Mesothelial cell of epicardium (in vitro differentiated cells): ENCODE measurements at places on chromosomes 2 and 18.

- peak overlapping the region; percentile 93 for H3K27ac ChIP-seq
- peaks cover 51% of the 10 kb centered on the region for H3K4me1 ChIP-seq
- H3K27me3 ChIP-seq = no peaks in the 10 kb centered on the region
- peaks cover 3% of the 10 kb centered on the region for H3K36me3 ChIP-seq
- no peak overlapping the region for H3K4me3 ChIP-seq
Measured at GRCh38 chr2:191866675-191867506, 20.0 kb upstream of the CAVIN2 start.

DNA sequence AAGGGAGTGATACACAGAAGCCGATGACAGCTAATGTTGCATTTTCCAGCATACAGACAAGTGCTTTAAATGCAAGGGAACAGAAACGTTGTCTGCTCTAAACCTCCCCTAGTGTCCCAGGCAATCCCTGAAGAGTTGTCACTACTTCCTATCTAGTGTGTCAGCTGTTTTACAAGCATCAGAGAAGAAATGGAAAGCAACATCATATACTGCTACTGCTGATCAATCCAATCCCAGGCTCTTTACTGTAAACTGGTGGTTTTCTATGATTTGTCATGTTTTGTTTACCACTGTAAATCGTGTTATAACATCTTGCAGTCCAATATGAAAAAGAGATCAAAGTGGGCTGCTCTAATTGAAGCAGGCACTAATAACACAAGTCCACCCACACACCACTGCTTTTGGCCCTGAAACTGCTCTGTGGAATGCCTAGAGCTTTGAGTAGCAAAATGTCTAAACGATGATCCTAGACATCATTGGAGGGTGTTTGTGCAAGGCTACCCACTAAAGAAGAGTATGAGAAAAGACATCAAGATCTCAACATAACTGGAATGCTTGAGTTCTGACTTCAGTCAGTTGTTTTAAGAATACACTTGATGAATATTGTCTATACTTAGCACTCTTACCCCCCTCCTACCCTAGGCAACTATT lies 18.1 kb upstream of the ROCK1 start:
- H3K36me3 ChIP-seq = no peaks in the 10 kb centered on the region
- H3K27ac ChIP-seq = no peak overlapping the region
- no peak overlapping the region for H3K4me3 ChIP-seq
- H3K27me3 ChIP-seq = no peaks in the 10 kb centered on the region
- DNase-seq = no peak

DNA sequence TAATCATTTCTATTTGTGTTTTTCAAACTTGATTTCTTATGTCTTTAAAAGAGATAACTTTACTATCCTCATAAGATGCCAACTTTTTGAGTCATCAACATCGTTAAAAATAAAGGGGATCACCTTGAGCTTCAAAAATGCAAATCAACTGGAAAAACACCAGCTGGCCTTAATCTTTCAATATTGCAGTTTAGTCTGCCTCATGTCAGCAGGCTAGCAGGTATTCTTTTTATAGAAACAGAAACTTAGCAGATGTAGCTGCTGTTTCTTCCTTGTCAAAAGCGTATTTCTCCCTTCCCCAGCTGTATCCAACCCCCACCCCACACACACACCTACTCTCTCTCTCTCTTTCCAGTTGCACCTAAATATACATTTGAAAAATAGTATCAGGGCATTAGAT lies 154.1 kb upstream of the ZNF804A start:
- peaks cover 6% of the 10 kb centered on the region for H3K4me1 ChIP-seq
- no peak overlapping the region for H3K4me3 ChIP-seq
- H3K27ac ChIP-seq = no peak overlapping the region
- no peaks in the 10 kb centered on the region for H3K36me3 ChIP-seq
- no peaks in the 10 kb centered on the region for H3K27me3 ChIP-seq

DNA sequence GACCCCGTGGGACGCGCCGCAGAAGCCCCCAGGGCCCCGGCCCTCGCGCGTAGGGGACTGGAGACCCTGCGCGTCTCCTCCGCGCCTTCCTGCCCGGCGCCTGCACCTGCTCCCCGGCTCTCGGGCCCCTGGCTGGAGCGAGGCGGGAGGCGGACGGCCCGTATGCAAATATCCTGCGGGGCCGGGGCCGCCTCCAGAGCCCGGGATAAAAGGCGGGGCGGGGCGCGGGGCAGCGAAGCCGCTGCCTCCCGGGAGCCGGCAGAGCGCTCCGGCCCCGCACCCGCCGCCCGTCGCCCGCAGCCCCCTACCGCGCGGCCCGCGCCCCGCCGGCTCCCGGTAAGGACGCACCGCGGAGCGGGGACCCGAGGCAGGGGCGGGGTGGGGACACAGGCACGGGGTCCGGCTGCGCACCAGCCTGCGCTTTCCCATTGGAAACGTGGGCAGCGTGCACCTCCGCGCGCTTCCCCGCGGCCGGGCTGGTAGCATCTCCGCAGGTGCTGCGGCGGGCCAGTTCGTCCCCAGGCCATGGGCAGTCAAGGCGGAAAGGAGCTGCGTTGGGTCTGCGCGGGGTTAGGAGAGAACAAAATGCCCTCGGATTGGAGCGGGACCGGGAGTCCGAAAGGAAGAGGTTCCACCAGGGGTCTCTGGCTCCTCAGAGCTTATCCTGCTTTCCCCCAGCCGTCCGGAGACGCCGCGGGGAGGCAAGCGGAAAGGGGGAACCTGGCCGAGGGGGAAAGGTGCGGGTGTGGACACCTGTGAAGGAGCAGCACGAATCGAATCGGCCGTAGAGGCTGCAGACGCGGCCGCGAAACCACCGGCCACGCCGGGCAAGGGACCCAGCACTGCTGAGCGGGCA lies at the start of gene ATP6V1C2:
Gene ATP6V1C2 (plus strand): TSS at position 235 of the 856 bp plus-strand sequence. CDS start 1,220 bp downstream, outside the sequence.
- peaks cover 3% of the 10 kb centered on the region for H3K4me1 ChIP-seq
- peak; percentile 56 for DNase-seq
- H3K27me3 ChIP-seq = peaks cover 95% of the 10 kb centered on the region
- no peak within 1 kb of the TSS for H3K27ac ChIP-seq
- H3K36me3 ChIP-seq = no peaks in the 10 kb centered on the region

DNA sequence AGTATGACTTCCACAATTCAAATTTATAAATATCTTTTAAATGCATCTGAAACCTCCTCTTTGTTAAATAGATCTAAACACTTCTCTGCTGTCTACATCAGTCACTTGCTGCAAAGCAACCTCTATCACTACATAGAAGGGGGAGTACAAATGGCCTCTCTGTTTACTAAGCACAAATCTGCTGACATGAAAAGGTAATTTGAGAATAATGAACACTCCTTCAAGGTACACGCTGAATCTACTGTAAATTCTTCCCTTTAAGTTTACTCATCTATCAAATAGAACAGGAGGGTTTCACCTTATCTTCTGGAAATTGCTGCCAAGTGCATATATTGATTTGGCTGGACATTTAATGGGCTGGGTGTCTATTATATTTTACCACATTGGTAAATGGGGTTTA lies 879.6 kb downstream of the SUCLG1 start:
- no peak overlapping the region for H3K4me3 ChIP-seq
- peaks cover 54% of the 10 kb centered on the region for H3K4me1 ChIP-seq
- no peaks in the 10 kb centered on the region for H3K36me3 ChIP-seq
- H3K27ac ChIP-seq = no peak overlapping the region
- DNase-seq = no peak

DNA sequence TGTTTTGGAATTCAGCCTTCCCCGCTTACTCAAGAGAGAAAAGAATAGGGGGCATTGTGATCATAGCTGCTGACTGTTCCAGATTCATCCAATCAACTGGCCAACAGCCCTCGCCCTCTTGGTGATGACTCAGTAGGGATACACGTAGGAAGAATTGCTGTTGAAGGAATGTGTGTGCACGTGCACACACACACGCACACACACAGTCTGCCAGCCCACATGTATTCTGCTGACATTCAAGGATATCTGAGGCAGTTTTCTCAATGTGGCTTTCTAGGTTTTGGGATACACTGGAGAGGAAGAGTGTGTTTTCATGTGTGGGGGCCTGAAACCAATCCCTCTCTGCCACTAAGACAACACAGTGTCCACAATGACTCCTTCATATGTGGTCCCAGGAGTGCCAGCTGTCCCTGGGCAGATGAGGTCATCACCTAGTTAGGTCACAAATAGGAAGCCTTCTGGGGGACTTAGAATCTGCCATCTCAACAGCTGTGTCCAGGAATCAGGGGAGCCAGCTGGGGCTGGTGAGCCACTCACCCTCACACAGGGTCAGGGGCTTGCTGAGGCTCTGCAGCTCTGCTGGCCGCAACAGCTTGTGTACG lies 352.6 kb downstream of the SS18 start:
- H3K4me1 ChIP-seq = peaks cover 4% of the 10 kb centered on the region
- H3K36me3 ChIP-seq = no peaks in the 10 kb centered on the region
- H3K27me3 ChIP-seq = peaks cover 5% of the 10 kb centered on the region
- no peak for DNase-seq
- no peak overlapping the region for H3K4me3 ChIP-seq

- DNase-seq = no peak
- H3K27me3 ChIP-seq = no peaks in the 10 kb centered on the region
- H3K36me3 ChIP-seq = peaks cover 46% of the 10 kb centered on the region
- peaks cover 8% of the 10 kb centered on the region for H3K4me1 ChIP-seq
Measured at GRCh38 chr2:119846021-119846420, 86.3 kb downstream of the PTPN4 start.

DNA sequence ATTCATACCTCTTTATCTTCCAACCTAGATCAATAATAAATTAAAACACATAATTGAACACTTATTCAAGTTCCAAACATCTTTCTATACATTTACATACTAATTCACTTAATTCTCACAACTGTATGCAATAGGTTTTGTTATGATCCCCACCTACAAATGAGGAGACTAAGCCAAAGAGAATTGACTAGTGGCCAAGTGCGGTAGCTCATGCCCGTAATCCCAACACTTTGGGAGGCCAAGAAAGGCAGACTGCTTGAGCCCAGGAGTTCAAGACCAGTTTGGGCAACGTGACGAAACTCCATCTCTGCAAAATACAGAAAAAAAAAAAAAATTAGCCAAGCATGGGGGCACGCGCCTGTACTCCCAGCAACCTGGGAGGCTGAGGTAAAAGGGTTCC lies 36.8 kb downstream of the KCNG3 start:
- DNase-seq = no peak
- peaks cover 58% of the 10 kb centered on the region for H3K27me3 ChIP-seq
- H3K27ac ChIP-seq = no peak overlapping the region
- no peak overlapping the region for H3K4me3 ChIP-seq
- H3K4me1 ChIP-seq = peaks cover 12% of the 10 kb centered on the region
- H3K36me3 ChIP-seq = no peaks in the 10 kb centered on the region

GRCh38 chr2:196638765-196639164 lies 750 bp upstream of the CCDC150 start:
- H3K4me3 ChIP-seq = peak overlapping the region; percentile 92
- no peaks in the 10 kb centered on the region for H3K36me3 ChIP-seq
- H3K27me3 ChIP-seq = no peaks in the 10 kb centered on the region
- peaks cover 13% of the 10 kb centered on the region for H3K4me1 ChIP-seq
- no peak for DNase-seq

- no peaks in the 10 kb centered on the region for H3K36me3 ChIP-seq
- no peaks in the 10 kb centered on the region for H3K27me3 ChIP-seq
Measured at GRCh38 chr2:165448406-165448805, 21.1 kb upstream of the CSRNP3 start.

DNA sequence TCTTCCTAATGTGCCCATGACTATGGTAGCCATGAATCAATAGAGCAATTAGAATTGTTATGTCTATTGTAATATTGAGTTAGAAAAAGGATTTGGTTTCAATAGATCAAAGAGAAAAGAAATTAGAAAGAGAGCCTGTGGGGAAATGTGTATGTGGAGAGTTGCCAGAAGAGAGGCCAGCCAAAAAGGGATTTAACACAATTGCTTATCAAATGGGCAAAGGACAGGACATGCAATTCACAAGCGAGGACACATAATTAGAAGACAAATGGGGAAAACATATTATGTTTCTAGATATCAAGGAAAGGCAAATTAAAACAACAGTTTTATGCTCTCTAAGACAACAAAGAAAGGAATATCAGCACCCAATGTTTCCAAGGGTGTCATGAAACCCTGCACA lies 403.2 kb upstream of the KLHL29 start:
- no peaks in the 10 kb centered on the region for H3K27me3 ChIP-seq
- no peaks in the 10 kb centered on the region for H3K36me3 ChIP-seq
- H3K4me1 ChIP-seq = peaks cover 8% of the 10 kb centered on the region
- H3K4me3 ChIP-seq = no peak overlapping the region
- no peak overlapping the region for H3K27ac ChIP-seq
- DNase-seq = no peak

DNA sequence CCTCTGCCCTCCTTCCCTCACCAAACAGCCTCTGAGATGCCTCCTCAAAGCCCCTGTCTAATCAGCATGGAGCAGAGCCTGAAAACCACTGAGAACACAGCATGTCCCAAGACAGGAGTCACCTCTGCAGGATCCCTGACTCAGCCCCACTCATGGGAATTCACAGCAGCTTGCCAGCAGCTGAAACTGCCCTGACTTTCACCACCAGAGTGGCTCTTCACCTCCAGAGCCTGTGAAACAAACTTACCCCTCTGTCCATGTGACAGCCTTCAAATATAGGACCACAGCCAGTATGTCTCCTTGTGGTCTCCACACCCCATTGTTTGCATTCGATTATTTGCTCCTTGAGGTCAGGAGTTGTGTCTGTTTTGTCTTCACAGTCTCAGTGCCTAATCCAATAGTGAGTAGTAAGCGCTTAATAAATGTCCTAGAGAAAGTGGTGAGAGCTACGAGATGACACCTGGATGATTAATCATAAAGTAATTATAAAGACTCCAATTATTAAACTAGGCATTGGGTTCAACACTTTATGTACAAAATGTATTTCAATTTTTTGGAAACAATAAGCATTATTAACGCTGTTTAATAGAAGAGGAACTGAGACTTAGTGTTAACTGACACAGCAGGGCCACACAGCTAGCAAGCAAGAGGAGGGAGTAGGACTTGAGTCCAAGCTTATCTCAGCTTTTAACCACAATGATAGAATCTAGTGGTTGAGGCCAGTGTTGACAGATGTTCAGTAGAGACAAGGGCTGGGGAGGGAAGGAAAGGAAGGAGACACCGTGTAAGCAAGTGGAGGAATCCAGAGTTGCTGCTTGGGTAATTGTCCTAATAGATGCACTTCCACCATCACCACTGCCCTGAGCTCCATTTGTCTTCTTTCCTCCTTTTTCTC lies 358.7 kb upstream of the TNP1 start:
- no peaks in the 10 kb centered on the region for H3K36me3 ChIP-seq
- peaks cover 13% of the 10 kb centered on the region for H3K4me1 ChIP-seq
- H3K27ac ChIP-seq = no peak overlapping the region
- H3K4me3 ChIP-seq = no peak overlapping the region

DNA sequence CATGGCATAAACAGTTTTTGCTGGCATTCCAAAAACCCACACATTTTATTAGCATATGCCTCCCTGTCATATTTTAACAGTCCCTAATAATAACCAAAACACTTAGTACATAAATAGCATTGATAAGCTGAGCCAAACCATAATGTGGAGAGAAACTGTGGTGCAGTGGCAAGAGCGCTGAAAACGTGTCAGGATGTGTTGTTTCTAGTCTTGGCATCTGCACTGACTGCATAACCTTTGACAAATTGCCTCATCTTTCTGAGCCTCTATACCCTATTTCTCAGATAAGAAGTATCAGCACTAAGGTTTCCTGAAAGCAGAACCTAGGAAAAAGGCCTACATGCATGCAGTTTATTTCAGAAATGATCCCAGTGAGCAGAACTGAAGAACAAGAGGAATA lies 41.4 kb downstream of the RAD51AP2 start:
- no peak for DNase-seq
- H3K4me3 ChIP-seq = no peak overlapping the region
- no peaks in the 10 kb centered on the region for H3K36me3 ChIP-seq
- H3K27ac ChIP-seq = no peak overlapping the region
- H3K4me1 ChIP-seq = no peaks in the 10 kb centered on the region

- H3K27me3 ChIP-seq = peaks cover 3% of the 10 kb centered on the region
- H3K36me3 ChIP-seq = no peaks in the 10 kb centered on the region
- no peaks in the 10 kb centered on the region for H3K4me1 ChIP-seq
- DNase-seq = no peak
Measured at GRCh38 chr18:60417946-60418345, 45.4 kb upstream of the MC4R start.
